Chondrocyte (in vitro differentiated cells): ENCODE measurements at places on chromosomes 3 and 15. TPM values are rescaled to one million over a fixed set of nuclear protein-coding genes. Genes with fewer than 3 reads are reported as not detected.

DNA sequence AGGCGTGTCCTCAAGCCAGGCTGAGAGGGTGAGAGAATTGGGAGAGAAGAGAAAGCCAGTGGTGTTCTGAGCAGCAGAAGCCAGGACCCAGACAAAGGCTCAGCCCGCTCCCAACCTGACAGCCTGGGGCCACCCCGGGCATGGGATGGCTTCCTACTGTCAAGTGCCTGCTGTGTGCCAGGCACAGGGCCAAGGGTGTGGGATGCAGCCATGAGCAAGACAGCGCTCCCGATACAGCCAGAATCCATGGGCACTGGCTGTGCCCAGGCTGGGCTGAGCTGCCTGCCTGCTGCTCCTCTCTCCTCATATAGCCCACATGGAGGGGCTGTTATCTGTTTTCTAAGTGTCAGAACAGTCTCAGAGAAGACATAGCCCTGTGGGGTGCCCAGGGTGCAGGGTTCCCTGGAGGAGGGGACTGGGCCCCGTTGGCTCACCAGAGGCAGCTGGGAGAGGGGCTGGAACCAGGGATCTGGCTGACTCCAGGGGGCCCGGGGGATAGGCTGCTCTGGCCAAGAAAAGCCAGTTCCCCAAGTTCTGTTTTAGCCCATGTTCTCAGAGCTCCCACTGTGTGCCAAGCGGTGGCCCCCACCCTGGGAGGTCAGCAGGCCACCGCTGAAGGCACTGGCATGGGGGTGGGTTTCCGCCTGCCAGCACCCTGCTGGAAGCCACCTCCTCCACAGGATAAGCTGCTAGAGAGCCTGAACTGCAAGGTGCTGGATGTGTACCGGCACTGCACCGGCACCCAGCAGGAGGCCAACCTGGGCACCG, 39.0 kb downstream of the CFAP100 start:
- no peak overlapping the region for H3K27ac ChIP-seq
- peaks cover 11% of the 10 kb centered on the region for H3K36me3 ChIP-seq
- H3K4me3 ChIP-seq = no peak overlapping the region

DNA sequence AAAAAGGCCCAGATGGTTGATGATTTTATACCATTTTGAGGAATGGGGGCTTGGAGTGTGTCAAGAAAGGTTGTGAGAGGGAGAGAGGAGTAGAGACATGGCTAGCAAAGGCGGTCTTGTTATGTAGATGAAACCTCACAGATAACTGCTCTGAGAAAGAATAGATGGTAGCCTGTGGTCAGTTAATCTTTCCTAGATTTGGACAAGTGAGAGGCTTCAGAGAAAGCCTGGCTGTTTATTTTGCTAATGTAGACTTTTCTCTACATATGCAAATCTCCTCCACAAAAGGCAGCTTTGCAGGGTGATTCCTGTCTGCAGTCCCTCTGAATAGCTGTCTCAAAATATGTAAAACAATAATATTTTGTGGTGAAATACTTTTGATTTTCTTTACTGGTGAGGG, 177.3 kb downstream of the OTOL1 start:
- no peak for DNase-seq
- no peak overlapping the region for H3K4me3 ChIP-seq
- H3K36me3 ChIP-seq = no peaks in the 10 kb centered on the region
- peaks cover 2% of the 10 kb centered on the region for H3K27me3 ChIP-seq
- H3K27ac ChIP-seq = no peak overlapping the region

PAQR9 gene
- total RNA-seq = not detected in 3 replicates

CLDN16 gene
- total RNA-seq = 0.20 TPM in 1 of 3 replicates, not detected in the others

DNA sequence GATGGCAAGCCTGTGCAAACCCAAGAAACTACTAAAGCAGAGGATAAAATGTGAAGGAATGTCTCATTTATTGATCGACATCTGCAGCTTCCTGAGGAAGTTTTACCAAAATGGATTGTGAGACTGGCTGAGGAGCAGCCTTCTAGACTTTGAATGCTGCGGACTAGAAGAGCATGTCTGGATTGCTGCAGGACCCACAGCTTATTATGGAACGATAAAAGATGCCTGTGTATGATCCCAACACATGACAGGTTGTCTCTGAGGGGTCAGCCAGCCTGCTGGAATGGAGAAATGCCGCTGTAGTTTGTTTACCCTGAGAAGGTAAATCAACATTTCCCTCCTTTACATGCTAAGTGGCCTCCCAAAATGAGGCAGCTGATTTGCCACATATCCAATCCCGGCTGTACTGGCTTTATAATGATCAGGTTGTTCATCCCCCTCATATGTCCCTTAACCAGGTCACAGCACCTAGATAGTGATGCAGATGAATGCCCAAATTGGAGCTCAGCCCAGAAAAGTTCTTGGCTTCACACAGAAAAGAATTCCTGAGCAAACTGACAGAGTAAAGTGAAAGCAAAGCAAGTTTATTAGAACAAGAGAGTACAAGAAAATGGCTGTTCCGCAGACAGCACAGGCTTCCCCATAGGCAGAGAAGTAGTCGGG, 63.9 kb downstream of the IL12A start:
- peaks cover 16% of the 10 kb centered on the region for H3K4me1 ChIP-seq
- H3K27ac ChIP-seq = no peak overlapping the region
- no peaks in the 10 kb centered on the region for H3K36me3 ChIP-seq
- no peak for DNase-seq
- no peaks in the 10 kb centered on the region for H3K27me3 ChIP-seq
